ENCODE measurements at places on chromosomes 2 and 18.
A peak's percentile ranks its signal among the peaks of the same experiment; 100 is the strongest.

GRCh38 chr2:52572469-52572894, 1195.1 kb upstream of the CHAC2 start:
- no peak for DNase-seq

DNA sequence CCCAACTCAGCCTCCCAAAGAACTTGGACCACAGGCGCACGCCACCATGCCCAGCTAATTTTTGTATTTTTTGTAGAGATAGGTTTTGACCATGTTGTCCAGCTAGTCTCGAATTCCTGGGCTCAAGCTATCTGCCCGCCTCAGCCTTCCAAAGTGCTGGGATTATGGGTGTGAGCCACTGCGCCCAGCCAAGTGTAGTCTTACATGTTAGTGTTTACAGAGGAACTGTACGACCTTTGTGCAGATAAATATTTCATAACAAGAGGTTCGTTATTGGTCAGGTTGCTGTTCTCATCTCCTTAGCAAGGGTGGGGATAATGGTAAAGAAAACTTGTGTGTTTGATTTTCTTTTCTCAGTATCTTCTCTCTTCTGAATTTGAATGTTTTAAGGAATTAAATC, 46.5 kb downstream of the RALBP1 start:
- no peak for DNase-seq

GRCh38 chr2:40760071-40760666, 308.3 kb upstream of the SLC8A1 start:
- DNase-seq = peak; percentile 19

GRCh38 chr2:231710799-231711676, 2.7 kb downstream of the PTMA start:
- peak; percentile 48 for DNase-seq

DNA sequence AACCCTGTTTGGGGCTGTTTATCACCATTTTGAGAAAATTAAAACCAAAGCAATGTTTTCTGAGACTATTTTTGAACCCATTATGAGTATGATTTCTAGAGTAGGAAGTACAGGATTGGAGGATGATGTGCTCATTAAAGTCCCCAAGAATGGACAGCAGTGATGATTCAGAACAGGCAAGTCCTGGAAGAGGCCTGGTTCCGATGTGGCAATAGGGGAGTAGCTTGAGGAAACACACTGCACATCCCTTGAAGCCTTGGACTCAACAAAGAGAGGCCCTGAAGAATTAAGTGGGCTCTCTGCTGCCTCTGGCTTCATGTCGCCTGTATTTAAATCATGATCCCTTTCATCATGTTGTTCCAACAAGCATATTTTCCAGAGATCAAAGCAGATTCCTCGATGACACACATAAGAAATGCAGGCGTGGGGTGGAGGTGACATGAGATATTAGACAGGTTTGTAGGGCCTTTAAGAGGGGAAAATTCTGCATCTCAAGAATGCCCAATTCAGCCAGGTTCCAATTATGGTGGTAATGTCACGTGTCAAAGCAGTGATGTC, 242.2 kb downstream of the FHOD3 start:
- no peak for DNase-seq

DNA sequence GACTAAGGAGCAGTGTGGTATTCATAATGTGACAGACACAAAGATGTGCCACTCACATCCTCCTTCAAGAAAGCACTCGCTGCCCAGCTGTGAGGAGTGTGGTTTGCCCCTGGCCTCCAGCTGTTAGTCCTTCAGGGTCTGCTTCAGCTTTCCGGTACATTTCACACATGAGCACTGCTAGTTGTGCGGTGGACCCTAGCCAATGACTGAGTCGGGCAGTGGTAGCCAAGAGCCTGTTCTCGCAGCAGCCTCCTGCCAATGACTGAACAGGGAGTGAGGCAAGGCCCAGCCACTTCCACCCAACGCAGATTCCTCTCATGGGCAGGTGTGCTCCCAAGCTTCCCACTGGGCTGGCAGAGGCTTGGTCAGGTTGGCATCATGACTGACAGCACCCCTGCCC, 254.3 kb downstream of the RBM43 start:
- DNase-seq = peak; percentile 28

DNA sequence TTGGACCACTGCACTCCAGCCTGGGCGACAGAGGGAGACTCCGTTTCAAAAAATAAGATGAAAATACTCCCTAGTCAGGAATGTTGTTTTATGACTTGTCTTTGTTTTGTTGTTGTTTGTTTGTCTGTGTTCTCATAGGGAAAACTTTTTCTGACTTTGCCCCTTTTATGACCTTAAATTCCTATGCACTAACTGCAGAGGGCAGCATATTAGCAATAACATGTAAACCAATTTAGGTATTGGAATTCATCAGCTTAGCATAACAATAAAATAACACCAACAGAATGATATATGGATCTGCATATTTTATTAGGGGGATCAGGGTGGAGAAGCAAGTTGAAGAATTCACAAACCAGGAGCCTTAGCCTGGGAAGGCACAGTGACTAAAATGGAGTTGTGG, 631.5 kb downstream of the SUCLG1 start:
- no peak for DNase-seq

- no peak for DNase-seq
Observed at GRCh38 chr2:66915237-66915636, 480.3 kb downstream of the MEIS1 start.

DNA sequence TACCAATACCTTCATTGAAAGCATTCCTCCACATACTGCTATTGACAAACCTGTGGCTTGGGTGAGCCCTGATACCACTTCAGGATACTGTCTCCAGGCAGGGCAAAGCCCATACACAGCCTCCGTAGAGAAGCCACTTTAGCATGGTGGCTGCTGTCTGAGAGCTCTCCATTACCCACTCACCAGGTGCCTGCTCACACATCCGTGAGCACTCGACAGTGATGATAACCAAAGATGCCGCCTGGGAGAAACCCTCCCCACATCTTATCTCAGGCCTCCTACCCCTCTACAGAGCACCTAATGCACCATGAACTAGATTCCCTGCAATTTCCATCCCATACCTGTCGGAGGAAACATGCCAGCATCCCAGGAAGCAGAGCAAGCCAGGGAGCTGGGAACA, 57.6 kb upstream of the KLHL29 start:
- DNase-seq = no peak

- no peak for DNase-seq
Observed at GRCh38 chr2:212958757-212959295, 192.6 kb downstream of the IKZF2 start.

GRCh38 chr2:236748385-236748784, 178.8 kb downstream of the ACKR3 start:
- DNase-seq = no peak
